CD4-positive, CD25-positive, alpha-beta regulatory T cell (primary cell): ENCODE measurements at places on chromosomes 2 and 18. TPM values are rescaled to one million over a fixed set of nuclear protein-coding genes. Genes with fewer than 3 reads are reported as not detected.
A peak's percentile ranks its signal among the peaks of the same experiment; 100 is the strongest.

DNA sequence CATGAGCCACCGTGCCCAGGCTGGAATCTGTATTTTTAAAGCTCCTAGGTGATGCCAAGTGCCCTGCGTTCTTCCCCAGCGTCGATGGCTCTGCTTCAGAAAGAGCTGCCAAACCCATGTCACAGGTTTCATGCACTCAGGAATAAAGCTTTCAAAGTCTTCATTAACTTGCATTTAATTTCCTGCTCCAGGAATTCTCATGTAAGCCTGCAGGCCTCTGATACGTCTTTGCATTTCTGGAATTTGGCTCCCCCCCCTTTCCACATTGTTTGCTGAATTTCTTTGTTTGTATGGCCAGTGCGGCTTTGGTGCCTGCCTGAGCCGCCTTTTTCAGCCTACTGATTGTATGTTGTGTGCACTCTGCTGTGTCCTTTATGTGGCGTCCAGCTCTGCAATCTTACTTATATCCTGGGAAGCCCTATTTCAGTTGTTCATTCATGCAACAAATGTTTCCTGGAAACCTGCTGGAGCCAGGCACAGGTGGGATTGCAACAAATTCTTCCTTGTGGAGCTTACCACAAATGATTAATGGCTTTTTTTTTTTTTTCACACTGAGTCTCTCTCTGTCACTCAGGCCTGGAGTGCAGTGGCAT is 17.9 kb upstream of the OTOF start:
- no peaks in the 10 kb centered on the region for H3K27me3 ChIP-seq
- H3K4me3 ChIP-seq: no peak overlapping the region
- no peak for DNase-seq
- H3K27ac ChIP-seq: no peak overlapping the region
- H3K36me3 ChIP-seq: no peaks in the 10 kb centered on the region

- DNase-seq: no peak
- H3K27ac ChIP-seq: no peak overlapping the region
- peaks cover 53% of the 10 kb centered on the region for H3K4me1 ChIP-seq
Observed at GRCh38 chr2:144520756-144521487, 1.0 kb upstream of the ZEB2 start.

The RAB27B gene
- total RNA-seq: 8.5 TPM

DNA sequence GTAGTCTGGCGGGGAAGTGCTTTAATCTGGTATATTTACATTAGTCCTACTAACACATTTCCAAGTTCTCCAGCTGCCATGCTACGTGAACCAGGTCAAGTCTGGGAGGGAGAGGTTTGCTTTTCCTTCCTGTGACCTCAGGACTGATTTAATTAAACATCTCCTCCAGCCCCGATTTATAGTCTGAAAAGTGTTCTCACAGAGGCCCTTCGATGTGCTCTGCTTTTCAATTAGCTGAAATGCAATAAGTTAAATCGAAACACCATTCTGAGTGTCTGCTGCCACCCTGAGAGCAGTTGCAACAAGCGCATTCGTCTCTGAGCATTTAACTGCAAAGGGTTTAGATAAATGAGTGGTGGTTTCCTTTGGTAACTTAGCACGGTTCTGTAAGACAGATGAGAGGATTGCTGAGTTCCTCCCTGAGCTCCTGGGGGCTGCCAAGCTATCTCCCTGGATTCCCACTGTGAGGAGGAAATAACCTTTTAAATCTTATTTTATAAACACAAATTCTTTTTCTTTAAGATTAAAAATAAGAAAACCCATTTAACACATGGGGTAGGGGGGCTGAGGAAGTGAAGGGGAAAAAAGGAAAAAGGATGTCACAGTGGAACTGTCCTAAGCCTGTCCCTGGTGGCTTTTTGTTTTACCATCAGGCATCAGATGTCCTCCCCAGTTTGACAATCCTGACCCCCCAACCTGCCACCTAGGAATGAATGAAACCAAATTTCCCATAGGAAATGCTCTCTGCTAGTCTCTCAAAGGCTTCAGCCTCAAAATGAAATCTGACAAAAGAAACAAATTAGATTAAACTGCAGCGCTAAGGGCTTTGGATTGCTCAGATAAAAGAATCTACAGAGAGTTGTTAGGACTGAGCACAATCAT is 56.5 kb upstream of the CREB1 start:
- peak; percentile 38 for DNase-seq
- no peak overlapping the region for H3K27ac ChIP-seq
- peaks cover 5% of the 10 kb centered on the region for H3K4me1 ChIP-seq
- H3K4me3 ChIP-seq: no peak overlapping the region

DNA sequence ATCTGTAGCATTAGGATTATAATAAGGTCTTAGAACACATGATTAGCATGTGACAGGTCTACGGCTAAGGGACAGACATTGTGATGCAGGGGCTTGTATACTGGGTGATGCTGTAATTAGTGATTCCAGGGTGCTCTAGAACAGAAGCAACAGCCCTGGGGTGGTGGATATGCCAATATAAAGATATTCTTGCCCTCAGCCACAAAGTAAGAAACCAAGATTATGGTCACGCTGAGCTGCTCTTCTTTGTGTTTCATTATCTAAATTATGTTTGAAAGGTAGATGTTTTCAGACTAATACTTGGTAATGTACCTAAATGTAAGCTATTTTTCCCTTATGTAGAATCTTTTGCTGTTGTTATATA is 45.3 kb downstream of the FN1 start:
- H3K27ac ChIP-seq: no peak overlapping the region
- no peak overlapping the region for H3K4me3 ChIP-seq
- DNase-seq: no peak
- no peaks in the 10 kb centered on the region for H3K27me3 ChIP-seq
- no peaks in the 10 kb centered on the region for H3K4me1 ChIP-seq

DNA sequence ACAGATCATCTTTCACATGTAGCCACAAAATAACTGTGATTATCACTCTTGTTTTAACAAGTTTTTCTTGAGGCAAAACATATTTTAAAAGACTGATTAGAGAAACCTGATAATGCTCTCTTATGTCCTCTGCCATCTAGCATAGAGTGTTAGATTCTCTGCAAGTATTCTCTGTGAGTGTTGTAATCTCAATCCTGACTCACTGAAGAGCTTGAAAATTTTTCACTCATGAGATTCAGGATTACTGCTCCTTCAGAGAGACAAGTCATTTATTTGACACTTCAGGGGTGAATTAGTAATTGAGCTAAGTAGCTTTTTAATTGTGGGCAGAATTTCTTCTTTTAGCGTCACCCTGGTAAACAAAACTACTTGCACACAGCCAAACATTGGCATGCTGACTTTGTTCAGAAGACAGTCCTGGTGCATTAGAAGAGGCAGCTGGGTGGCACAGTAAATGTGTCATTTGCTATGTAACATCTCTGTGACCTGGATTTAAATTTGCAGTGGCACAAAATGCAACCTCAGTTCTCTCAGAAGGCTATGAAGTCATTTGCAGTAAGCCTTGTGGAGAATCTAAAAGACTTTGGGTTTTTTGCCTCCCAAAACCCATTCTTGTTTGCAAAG is 172.9 kb downstream of the LRP1B start:
- H3K36me3 ChIP-seq: no peaks in the 10 kb centered on the region
- H3K4me1 ChIP-seq: no peaks in the 10 kb centered on the region
- no peaks in the 10 kb centered on the region for H3K27me3 ChIP-seq
- DNase-seq: no peak
- no peak overlapping the region for H3K4me3 ChIP-seq

DNA sequence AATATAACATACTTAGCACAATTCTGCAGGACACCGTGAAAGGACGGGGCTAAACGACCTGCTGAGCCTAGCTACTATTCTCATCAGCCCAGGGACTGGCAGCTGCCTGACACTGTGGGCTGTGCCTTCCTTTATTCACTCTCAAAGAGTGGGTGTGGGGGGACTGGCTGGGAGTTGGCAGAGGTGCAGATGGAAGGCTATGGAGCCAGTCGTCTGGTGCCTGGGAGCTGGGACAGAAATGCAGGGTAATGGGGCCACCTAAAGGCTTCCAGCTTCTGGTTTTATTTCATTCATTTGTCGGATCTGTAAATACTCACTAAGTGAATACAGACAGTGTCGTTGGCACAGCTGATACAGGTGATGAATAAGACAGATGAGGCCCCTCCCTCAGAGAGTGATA is 56.0 kb upstream of the NFU1 start:
- H3K36me3 ChIP-seq: peaks cover 43% of the 10 kb centered on the region
- no peak overlapping the region for H3K4me3 ChIP-seq
- peaks cover 14% of the 10 kb centered on the region for H3K4me1 ChIP-seq
- no peak overlapping the region for H3K27ac ChIP-seq
- DNase-seq: no peak
- no peaks in the 10 kb centered on the region for H3K27me3 ChIP-seq

The SPHKAP gene
- not detected for total RNA-seq

DNA sequence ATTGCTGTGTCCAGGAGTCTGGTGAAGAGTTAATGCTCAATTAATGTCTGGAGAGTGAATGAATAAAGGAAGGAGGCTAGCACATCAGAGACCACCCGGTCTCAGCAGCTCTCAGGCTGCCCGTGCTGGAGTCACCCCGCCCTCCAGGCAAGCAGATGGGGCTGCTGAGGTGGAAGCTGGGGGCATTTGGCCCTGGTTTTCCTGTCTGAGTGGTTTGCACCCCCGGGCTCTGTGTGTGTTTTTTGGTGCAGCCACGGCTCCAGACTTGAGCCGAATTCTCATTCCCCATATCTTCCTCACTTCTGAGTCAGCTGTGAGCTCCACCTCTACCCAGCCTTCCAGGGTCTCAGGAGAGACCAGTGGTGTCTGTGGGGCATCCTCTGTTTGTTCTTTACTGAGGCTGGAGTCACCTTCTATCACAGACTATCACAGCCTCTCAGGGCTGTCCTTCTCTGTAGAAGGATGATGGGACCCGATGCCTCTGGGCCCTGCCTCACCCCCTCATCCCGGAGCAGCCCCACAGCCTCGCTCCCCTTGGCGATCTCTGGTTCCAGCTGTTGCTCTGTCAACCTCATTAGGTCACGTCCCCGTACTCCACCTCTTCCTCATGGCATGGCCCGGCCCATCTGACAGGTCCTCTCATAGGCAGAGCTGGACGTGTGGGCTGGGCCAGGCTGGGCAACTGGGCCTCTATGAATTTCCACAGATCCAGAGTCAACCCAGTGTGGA is 60.8 kb downstream of the HS1BP3 start:
- no peak overlapping the region for H3K4me3 ChIP-seq
- H3K27me3 ChIP-seq: no peaks in the 10 kb centered on the region
- H3K27ac ChIP-seq: no peak overlapping the region
- DNase-seq: no peak
- no peaks in the 10 kb centered on the region for H3K36me3 ChIP-seq

The ZNF521 gene
- total RNA-seq: 1.8 TPM

The IL36RN gene
- total RNA-seq: not detected

The CTLA4 gene
- 459 TPM for total RNA-seq

DNA sequence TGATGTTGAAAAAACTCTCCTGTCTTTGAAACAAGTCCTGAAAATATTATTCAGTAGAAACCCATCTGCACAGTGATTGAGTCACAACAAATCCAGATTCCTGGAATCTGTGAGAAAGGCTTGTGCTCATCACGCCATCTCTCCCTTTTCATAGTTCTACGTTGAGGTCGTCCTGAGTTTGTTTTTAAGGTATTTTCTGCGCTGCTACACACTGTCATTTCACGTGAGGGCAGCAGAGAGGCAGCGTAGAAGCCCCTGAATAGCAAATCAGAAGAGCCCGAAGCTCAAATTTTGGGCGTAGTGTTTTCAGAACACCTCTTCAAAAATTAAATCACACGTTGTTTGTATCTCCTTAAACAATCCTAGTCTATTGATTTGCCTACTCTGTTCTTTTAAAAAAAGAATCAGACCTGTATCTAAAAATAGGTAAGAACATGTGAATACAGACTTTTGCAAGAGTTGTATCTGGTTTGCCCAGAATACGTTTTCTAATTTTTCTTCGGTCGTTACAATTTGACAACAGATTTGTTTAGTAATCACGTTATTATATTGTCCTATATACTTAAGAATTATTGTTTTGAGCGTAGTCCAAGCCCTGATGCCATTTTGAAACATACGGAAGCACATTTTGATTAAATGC is 61.6 kb upstream of the SLC38A11 start:
- H3K27me3 ChIP-seq: no peaks in the 10 kb centered on the region
- H3K4me1 ChIP-seq: no peaks in the 10 kb centered on the region
- peak; percentile 26 for DNase-seq

GRCh38 chr18:13528739-13529392 is 197.5 kb downstream of the FAM210A start:
- no peaks in the 10 kb centered on the region for H3K27me3 ChIP-seq
- no peak overlapping the region for H3K4me3 ChIP-seq
- no peak overlapping the region for H3K27ac ChIP-seq

- no peak for DNase-seq
- H3K4me1 ChIP-seq: no peaks in the 10 kb centered on the region
- H3K27ac ChIP-seq: no peak overlapping the region
- H3K4me3 ChIP-seq: no peak overlapping the region
Observed at GRCh38 chr2:216987252-216987821, 127.5 kb upstream of the TNP1 start.

The MALT1 gene
- total RNA-seq: 99.0 TPM

GRCh38 chr2:86393521-86394491 is 47.4 kb upstream of the KDM3A start:
- H3K36me3 ChIP-seq: no peaks in the 10 kb centered on the region
- H3K4me1 ChIP-seq: no peaks in the 10 kb centered on the region
- H3K4me3 ChIP-seq: no peak overlapping the region

The ACYP2 gene
- 10.6 TPM for total RNA-seq

- no peak for DNase-seq
- H3K27ac ChIP-seq: no peak overlapping the region
- no peaks in the 10 kb centered on the region for H3K36me3 ChIP-seq
- H3K27me3 ChIP-seq: no peaks in the 10 kb centered on the region
- H3K4me3 ChIP-seq: no peak overlapping the region
- H3K4me1 ChIP-seq: no peaks in the 10 kb centered on the region
Observed at GRCh38 chr18:6929370-6930102, 188.1 kb downstream of the LAMA1 start.

The CD8B gene
- total RNA-seq: 0.62 TPM

DNA sequence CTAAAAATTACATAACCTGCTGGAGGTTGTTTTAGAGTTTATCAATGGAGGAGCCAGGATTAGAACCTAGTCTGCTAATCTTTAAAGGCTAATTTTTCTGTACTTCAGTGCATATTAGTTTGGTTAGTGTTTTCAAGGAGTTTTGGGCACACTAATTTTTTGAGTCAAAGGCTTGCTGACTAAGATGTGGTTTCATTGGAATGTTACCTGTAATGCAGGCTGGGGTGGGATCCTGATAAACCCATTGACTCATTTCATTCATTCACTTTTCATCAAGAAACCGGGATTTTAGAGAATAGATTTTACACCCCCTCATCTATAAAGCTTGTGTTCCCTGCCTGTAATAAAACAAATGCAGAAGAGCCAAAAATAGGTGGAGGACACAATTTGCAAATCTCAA is 91.9 kb upstream of the IL1R2 start:
- no peak overlapping the region for H3K4me3 ChIP-seq
- H3K36me3 ChIP-seq: no peaks in the 10 kb centered on the region
- DNase-seq: no peak
- H3K4me1 ChIP-seq: no peaks in the 10 kb centered on the region
- no peaks in the 10 kb centered on the region for H3K27me3 ChIP-seq

The TRIM43 gene
- total RNA-seq: not detected

GRCh38 chr2:56347881-56348280 is 164.1 kb downstream of the CCDC85A start:
- no peaks in the 10 kb centered on the region for H3K4me1 ChIP-seq
- no peaks in the 10 kb centered on the region for H3K27me3 ChIP-seq
- H3K27ac ChIP-seq: no peak overlapping the region
